ENCODE measurements at places on chromosomes 4 and X.

DNA sequence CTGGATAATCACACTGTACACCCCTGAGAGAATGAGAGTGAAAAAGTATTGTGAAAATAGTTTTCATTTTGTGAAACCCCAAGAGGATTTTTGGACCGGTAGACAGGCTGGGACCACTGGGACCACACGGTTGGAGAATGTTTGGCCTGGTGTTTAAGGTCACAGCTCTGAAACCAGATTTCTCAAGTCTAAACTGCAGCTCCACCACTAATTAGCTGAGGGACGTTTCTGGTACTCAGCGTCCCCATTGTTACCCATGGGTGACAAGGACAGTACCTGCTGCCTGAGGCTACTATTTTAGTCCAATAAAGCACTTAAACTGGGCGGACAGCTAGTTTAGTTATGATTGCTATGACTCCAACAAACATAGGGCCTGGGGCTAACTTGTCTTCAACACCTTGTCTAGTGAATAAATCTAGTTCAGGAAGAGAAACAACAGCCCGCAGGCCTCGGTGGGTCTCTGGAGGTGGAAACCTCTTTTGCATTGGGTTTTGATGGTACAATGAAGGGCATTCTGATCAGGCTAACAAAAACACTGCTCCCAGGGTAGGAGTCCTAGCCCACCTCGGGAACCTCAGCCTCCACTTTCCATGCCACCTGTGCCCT lies 509 bp upstream of the USP11 start:
- DNase-seq, result no peak

- peak; percentile 32 for DNase-seq
Measured at GRCh38 chrX:104343428-104344129, 88.8 kb upstream of the ESX1 start.

GRCh38 chr4:41134581-41134980 lies 79.8 kb downstream of the APBB2 start:
- DNase-seq, result no peak

GRCh38 chr4:147343692-147344091 lies 137.2 kb upstream of the EDNRA start:
- DNase-seq, result no peak

DNA sequence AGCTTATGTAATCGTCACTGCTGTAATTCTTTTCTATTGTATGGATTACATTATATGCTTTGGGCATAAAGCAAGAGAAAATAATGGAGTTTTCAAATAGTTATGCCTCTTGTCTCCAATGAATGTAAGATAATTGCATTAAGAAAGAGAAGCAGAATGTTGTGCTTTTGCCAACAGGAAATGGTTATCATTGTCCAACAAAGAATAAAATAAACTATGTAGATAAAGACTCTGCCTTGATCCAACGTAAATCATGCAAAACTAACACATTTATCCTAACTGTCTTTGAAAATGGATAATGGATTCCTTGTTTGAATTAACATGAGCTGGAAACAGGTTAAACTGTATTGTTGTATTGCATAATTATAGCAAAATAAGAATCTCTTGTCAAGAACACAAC lies 1709.0 kb downstream of the PCDH7 start:
- no peak for DNase-seq

DNA sequence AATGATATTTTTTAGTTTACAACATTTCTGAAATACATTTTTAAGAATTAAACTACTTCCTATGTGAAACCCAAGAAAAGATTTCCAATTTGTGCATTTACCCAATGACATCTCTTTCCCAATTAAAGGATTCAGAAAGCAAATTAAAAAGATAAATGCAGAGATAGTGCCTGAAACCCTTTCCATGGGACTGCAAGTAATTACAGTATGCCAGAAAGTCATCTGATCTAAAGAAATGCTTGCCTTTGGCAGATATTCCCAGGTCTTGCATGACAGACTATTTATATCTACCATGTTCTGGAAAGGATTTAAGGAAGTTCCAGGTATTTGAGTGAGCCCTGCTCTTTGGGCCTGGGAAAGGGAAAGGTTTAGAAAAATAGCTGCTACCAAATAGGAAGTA lies 41.6 kb upstream of the CXorf38 start:
- no peak for DNase-seq

DNA sequence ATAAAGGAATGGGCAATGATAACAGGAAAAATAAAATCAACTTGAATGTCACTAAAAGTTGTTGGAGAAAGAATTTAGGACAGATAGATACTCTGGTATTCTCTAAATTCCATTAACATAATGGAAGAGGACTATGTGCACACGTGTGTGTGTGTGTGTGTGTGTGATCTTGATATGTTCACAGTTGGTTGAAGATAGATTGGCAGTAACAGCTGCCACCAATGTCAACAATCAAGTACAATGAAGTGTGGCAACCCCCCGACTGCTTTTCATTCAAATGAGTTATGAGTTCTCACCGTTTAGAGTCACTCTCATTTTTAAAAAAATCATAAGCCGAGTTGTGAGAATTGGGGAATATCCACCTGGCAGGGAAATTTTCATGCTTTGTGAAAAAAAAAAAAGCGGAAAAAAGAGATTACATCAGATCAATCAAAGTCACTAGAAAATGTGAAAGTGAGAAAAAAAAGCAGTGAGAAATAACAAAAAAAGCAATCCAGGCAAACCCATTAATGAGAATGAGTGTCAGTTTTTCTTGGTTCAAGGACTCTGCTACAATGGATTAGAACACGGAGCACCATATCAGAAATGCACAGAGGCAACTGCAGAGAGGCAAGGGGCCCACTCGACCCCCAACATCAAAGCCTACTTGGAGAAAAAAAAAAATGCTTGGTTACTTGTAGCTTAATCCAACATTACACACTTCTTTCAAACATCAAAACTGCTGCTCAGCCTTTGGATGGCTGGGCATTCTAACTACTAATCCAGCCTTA lies 414.9 kb upstream of the PITX2 start:
- DNase-seq, result no peak

DNA sequence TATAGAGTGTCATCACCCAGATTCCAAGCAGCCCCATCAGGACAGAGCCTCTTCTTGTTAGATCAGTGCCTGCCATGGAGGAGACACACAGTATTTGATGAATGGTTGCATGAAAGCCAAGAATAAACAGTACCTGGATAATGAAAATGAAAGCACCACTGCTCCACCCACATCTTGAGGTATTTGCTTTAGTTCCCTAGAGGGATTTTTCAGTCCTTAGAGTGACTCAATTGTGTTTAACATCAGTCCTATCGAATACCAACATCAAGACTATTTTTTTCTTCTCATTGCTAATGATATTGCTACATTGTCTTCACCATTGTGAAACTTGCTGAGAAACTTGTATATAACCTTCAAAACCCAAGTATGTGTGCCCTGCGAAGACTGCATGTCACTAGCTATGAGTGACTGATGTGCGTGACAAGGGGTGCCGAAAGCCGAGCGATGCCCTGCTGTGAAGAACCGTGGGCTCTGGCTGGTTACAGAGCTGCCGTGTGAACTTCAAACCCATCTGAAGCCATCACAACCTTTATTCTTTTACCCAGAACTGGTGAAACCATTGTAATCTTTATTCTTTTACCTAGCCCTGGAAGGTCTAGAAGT lies 211.3 kb upstream of the FAT1 start:
- DNase-seq, result no peak

DNA sequence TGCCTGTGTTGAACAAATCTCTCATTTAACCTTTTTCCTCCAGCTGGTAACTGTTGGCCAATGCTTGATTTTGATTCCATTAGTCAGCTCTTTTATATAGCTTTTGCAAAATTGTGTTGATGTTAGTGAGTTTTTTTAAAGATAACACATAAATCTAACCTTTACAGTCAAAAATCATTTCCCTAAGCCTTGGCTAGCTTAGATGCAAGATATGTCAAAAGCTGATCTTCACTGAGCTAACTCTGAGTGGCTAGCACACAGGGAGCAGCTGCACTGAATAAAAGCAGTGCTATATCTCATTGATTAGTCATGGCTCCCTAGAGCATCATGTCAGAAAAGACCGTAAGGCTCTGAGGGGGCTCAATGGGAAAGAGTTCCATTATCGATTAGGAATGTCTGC lies 78.7 kb downstream of the PPARGC1A start:
- no peak for DNase-seq

- no peak for DNase-seq
Measured at GRCh38 chr4:108763226-108763593, 357 bp upstream of the ETNPPL start.

- peak; percentile 6 for DNase-seq
Measured at GRCh38 chrX:13689741-13690211, 848 bp downstream of the RAB9A start.

- no peak for DNase-seq
Measured at GRCh38 chrX:42485601-42486000, 292.4 kb downstream of the PPP1R2C start.

DNA sequence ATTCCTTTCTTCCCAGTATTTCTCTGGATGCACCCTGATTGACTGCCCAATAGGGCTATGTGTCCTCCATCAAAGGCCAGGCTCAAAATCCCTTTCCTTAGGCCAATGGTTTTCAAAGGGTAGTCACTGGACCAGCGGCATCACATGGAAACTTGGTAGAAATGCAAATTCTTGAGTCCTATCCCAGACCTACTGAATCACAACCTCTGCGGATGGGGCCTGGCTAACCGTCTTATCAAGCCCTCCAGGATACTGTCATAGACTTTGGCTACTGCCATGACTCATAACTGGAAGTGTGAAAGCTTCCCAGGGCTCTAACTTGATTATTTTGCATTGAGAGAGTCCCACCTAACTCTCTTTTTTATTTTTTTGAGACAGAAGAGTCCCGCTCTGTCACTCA lies 71.9 kb upstream of the TFDP3 start:
- DNase-seq, result no peak

DNA sequence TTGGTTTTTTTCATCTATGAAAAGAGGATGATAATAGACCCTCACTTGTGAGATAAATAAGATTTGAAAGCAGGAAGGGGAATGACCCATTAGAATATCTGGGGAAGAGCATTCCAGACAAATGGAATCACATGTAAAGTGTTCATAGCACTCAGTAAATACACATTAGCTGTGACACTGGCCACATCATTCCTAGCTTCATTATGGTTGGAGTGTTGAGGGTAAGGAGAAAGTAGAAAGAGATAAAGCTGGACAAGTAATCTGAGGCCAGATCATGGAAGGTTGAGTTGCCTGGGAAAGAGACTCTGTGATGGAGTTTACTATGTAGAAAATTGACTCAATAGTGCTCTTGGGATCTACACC lies 6.9 kb upstream of the PGRMC1 start:
- no peak for DNase-seq

- no peak for DNase-seq
Measured at GRCh38 chrX:69067841-69068240, 97.4 kb downstream of the PJA1 start.

- DNase-seq, result no peak
Measured at GRCh38 chr4:158481811-158482210, 39.9 kb upstream of the RXFP1 start.

- no peak for DNase-seq
Measured at GRCh38 chrX:100863326-100863864, 10.8 kb downstream of the NOX1 start.

- peak; percentile 16 for DNase-seq
Measured at GRCh38 chr4:74932832-74933561, at the start of gene PARM1. PARM1 (plus strand) TSS chr4:74933116; CDS start chr4:74933328, 212 bp downstream.

- no peak for DNase-seq
Measured at GRCh38 chr4:177802661-177803060, 360.4 kb upstream of the AGA start.

DNA sequence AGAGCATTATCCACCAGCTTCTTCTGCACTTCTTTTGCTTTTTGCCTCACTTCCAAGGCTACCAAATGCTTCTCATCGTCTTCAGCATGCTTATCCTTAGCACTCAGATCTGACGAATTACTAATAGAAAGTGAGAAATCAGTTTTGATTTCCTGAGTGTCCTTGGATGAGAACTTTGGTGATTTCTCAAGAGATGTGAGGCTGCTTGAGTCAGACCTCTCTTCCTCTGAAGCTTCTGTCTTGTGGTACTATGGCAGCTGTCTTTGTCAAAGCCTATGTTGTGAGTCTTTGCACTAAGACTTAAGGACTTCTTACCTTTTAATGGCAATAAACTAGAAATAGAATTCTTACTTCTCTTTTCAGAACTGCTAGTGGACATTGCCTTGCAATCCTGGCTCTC lies 169.9 kb downstream of the CPE start:
- no peak for DNase-seq

DNA sequence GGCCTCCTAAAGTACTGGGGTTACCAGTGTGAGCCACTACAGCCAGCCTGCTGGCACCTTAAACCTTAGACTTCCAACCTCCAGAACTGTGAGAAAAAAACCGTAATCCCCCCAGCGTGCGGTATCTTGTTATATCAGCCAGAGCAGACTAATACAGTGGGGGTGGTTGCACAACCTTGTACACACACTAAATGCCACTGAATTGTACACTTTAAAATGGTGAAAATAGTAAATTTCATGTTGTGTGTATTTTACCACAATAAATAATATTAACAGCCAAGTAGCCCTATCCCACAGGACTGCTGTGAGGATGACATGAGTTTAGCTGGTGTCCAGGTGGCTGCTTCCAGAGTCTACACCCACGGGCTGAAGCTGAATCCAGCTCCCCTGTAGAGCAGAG lies 38.8 kb downstream of the ZBTB49 start:
- DNase-seq, result no peak

- peak; percentile 70 for DNase-seq
Measured at GRCh38 chr4:168511780-168512489, 15.1 kb downstream of the PALLD start.

- DNase-seq, result no peak
Measured at GRCh38 chr4:128323401-128323800, 35.8 kb upstream of the PGRMC2 start.

Data from CD4-positive, alpha-beta T cell treated with Interleukin-21 for 1 hour (primary cell).